Thoracic aorta (tissue), 2 donors: ENCODE measurements at places on chromosomes 6 and 20.
A peak's percentile ranks its signal among the peaks of the same experiment; 100 is the strongest.

DNA sequence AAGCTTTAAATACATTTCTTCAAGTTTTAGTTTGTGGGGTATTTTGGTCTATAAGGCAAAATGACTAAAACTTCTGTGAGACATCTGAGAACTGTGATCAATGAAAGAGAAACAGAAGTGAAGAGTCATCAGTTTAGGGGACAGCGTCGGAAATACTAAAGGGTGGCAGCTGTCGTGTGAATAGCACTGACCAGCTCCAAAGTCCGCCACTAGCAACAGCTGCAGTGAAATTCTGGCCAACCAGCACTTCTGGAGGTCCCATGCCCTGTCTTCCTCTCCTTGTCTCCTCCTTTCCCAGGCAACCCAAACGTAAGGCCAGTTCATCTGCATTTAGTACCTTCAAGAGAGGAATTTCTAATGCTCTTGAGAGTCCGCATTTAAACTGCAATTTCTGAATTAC, 87.5 kb downstream of the DACT2 start:
- no peak overlapping the region for H3K4me3 ChIP-seq
- H3K27me3 ChIP-seq, result no peaks in the 10 kb centered on the region
- no peak for DNase-seq
- no peaks in the 10 kb centered on the region for H3K4me1 ChIP-seq
- no peaks in the 10 kb centered on the region for H3K36me3 ChIP-seq

- peak overlapping the region; percentile 38 for H3K27ac ChIP-seq
- no peaks in the 10 kb centered on the region for H3K4me1 ChIP-seq
- H3K27me3 ChIP-seq, result no peaks in the 10 kb centered on the region
These were observed 60.7 kb upstream of the BTN3A2 start for GRCh38 chr6:26304213-26304796.

- no peaks in the 10 kb centered on the region for H3K27me3 ChIP-seq
- H3K4me3 ChIP-seq, result no peak overlapping the region
- H3K36me3 ChIP-seq, result peaks cover 2% of the 10 kb centered on the region
- H3K27ac ChIP-seq, result peak overlapping the region; percentile 44
- peaks cover 19% of the 10 kb centered on the region for H3K4me1 ChIP-seq
These were observed 188.8 kb downstream of the TMEM242 start for GRCh38 chr6:157134402-157135047.

DNA sequence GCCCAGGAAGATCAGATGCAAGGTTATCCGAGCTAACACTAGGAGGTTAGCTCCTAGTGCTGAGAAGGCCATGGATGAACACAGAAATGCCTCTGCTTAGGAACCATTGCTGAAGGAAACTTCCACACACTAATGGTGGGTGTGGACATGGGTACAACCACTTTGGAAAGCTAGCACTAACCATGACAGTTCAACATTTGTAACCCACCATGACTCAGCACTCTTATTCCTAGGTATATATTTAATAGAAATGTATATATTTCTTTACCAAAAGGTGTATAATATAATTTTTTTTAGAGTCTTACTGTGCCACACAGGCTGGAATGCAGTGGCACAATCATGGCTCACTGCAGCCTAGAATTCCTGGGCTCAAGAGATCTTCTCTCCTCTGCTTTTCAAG, 85.3 kb upstream of the BTBD3 start:
- H3K4me3 ChIP-seq, result no peak overlapping the region
- no peak overlapping the region for H3K27ac ChIP-seq
- no peak for DNase-seq
- no peaks in the 10 kb centered on the region for H3K4me1 ChIP-seq

DNA sequence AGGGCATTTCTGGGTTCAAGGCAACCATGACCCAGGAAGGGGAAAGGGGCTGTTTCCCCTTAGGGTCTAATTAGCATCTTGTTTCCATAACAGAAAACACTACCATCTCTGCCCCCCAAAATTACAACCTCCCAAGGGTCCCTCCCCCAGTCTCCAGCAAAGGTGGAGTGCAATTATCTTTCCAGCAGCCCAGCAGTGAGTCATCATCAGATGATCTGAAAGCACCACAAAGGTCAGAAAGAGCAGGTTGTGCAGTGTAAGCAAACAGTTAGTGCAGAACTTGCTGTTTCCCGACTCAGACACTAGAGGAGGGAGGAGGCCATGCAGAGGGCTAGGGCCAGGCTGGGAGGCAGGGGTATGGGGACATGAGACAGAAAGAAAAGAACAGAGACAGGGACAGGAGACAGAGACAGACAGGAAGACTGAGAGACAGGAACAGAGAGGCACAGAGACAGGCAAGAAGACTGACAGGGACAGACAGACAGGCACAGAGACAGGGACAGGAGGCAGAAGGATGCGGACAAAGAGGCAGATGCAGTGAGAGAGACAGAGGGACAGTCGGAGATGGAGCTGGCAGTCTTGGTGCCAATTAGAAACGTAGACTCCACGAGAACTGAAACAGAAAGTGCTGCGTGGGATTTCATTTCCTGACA, 62.5 kb downstream of the PYGB start:
- peak overlapping the region; percentile 56 for H3K4me3 ChIP-seq
- H3K36me3 ChIP-seq, result no peaks in the 10 kb centered on the region
- no peak for DNase-seq
- H3K27ac ChIP-seq, result peak overlapping the region; percentile 58
- peaks cover 21% of the 10 kb centered on the region for H3K4me1 ChIP-seq

GRCh38 chr6:39430871-39431523, 108.5 kb upstream of the KCNK16 start:
- H3K27me3 ChIP-seq, result no peaks in the 10 kb centered on the region
- H3K4me1 ChIP-seq, result no peaks in the 10 kb centered on the region
- H3K36me3 ChIP-seq, result no peaks in the 10 kb centered on the region
- DNase-seq, result no peak
- peak overlapping the region; percentile 32 for H3K4me3 ChIP-seq
- no peak overlapping the region for H3K27ac ChIP-seq

- no peak for DNase-seq
- no peak overlapping the region for H3K4me3 ChIP-seq
- H3K27ac ChIP-seq, result no peak overlapping the region
- H3K36me3 ChIP-seq, result peaks cover 2% of the 10 kb centered on the region
- no peaks in the 10 kb centered on the region for H3K4me1 ChIP-seq
These were observed 75.3 kb upstream of the MRAP2 start for GRCh38 chr6:83958241-83958685.

- H3K4me3 ChIP-seq, result no peak overlapping the region
- H3K36me3 ChIP-seq, result no peaks in the 10 kb centered on the region
- no peaks in the 10 kb centered on the region for H3K4me1 ChIP-seq
- DNase-seq, result no peak
- no peak overlapping the region for H3K27ac ChIP-seq
- no peaks in the 10 kb centered on the region for H3K27me3 ChIP-seq
These were observed 235.0 kb downstream of the TTLL2 start for GRCh38 chr6:167559675-167560479.

- no peaks in the 10 kb centered on the region for H3K36me3 ChIP-seq
- H3K27ac ChIP-seq, result no peak overlapping the region
- H3K27me3 ChIP-seq, result no peaks in the 10 kb centered on the region
- no peak overlapping the region for H3K4me3 ChIP-seq
- H3K4me1 ChIP-seq, result no peaks in the 10 kb centered on the region
These were observed 105.7 kb upstream of the LAMP5 start for GRCh38 chr20:9408422-9409300.

GRCh38 chr6:71678091-71678490, 208.3 kb upstream of the RIMS1 start:
- H3K4me1 ChIP-seq, result no peaks in the 10 kb centered on the region
- H3K27me3 ChIP-seq, result no peaks in the 10 kb centered on the region
- no peaks in the 10 kb centered on the region for H3K36me3 ChIP-seq
- H3K27ac ChIP-seq, result no peak overlapping the region

GRCh38 chr6:121688974-121689373, 253.5 kb downstream of the GJA1 start:
- no peaks in the 10 kb centered on the region for H3K4me1 ChIP-seq
- H3K36me3 ChIP-seq, result no peaks in the 10 kb centered on the region
- H3K27ac ChIP-seq, result no peak overlapping the region

DNA sequence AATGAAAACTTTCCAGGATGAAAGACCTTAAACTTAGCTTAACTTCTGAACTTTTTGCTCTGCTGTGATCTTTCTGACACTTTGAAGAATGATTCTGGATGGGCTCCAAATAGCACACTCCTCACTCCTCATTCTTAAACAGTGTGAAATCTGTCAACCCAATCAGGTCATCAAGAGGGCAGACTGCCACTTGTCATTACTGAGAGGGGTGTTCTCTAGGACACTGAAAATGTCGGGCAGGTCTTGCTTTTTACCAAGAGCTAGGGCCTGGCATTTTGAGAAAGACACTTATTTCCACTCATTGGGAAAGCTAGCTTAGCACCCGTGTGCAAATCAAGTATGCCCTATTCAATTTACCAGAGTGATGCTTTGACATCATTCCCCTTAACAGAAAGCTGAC, 122.2 kb downstream of the MTFR2 start:
- H3K27ac ChIP-seq, result no peak overlapping the region
- H3K36me3 ChIP-seq, result no peaks in the 10 kb centered on the region
- no peak for DNase-seq
- H3K4me3 ChIP-seq, result no peak overlapping the region
- no peaks in the 10 kb centered on the region for H3K27me3 ChIP-seq

DNA sequence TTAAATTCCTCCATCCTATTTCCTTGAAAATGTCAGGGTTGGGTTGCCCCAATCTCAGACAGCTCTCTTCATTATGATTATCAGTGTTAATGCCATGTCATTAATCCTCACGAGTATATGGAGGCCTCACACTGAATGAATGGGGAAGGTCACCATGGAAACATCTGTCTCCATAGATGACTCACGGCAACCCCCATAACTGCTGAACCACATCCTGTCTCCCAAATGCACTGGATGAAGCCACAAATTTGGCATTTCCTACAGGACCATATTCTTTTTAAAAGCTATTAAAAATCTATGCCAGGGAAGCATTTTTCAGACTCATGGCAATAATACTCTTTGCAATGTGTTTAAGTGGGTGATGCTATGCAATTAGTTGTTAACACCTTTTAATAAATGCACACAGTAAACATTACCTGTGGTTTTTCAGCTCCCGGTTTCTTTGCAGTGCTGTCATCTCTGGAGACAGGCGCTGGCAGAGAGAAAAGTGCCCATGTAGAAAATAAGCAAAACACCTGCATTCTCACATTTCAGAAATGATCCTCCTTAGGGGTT, 80.1 kb upstream of the PTPRK start:
- H3K4me3 ChIP-seq, result no peak overlapping the region
- H3K27ac ChIP-seq, result no peak overlapping the region
- H3K36me3 ChIP-seq, result no peaks in the 10 kb centered on the region
- no peak for DNase-seq

DNA sequence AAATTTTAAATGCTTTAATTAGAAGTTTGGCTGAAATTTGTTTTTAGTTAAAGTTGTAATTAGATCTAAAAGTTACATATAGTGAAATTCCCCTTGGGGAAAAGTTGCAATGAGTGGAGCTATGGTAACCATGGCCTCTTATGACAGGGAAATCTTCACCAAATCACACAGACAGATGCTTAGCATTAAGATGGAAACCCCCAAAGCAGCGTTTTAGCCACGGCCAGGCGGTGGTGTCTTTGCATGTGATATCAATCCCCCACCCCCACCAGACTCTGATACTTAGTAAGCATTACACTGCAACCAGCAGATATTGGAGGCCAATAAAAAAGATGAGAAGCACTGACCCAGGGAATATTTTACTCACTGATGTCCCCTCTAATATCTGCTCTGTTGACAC, 75.7 kb downstream of the REPS1 start:
- H3K4me1 ChIP-seq, result no peaks in the 10 kb centered on the region
- H3K27ac ChIP-seq, result no peak overlapping the region
- H3K27me3 ChIP-seq, result no peaks in the 10 kb centered on the region

- no peak overlapping the region for H3K4me3 ChIP-seq
- DNase-seq, result no peak
- H3K27me3 ChIP-seq, result no peaks in the 10 kb centered on the region
- H3K36me3 ChIP-seq, result no peaks in the 10 kb centered on the region
- no peak overlapping the region for H3K27ac ChIP-seq
These were observed 155.8 kb downstream of the MBOAT1 start for GRCh38 chr6:20056350-20056992.

- no peaks in the 10 kb centered on the region for H3K4me1 ChIP-seq
- H3K27me3 ChIP-seq, result no peaks in the 10 kb centered on the region
- no peak overlapping the region for H3K27ac ChIP-seq
- no peaks in the 10 kb centered on the region for H3K36me3 ChIP-seq
These were observed 24.3 kb upstream of the HLA-DRB5 start for GRCh38 chr6:32554116-32554965.

- no peak overlapping the region for H3K27ac ChIP-seq
- no peaks in the 10 kb centered on the region for H3K27me3 ChIP-seq
- DNase-seq, result no peak
- H3K4me3 ChIP-seq, result no peak overlapping the region
These were observed 39.8 kb upstream of the AKAP12 start for GRCh38 chr6:151199991-151200390.

GRCh38 chr20:52993076-52993475, 20.9 kb downstream of the TSHZ2 start:
- H3K4me1 ChIP-seq, result no peaks in the 10 kb centered on the region
- no peak overlapping the region for H3K27ac ChIP-seq
- no peaks in the 10 kb centered on the region for H3K36me3 ChIP-seq
- DNase-seq, result no peak
- no peak overlapping the region for H3K4me3 ChIP-seq
- no peaks in the 10 kb centered on the region for H3K27me3 ChIP-seq

DNA sequence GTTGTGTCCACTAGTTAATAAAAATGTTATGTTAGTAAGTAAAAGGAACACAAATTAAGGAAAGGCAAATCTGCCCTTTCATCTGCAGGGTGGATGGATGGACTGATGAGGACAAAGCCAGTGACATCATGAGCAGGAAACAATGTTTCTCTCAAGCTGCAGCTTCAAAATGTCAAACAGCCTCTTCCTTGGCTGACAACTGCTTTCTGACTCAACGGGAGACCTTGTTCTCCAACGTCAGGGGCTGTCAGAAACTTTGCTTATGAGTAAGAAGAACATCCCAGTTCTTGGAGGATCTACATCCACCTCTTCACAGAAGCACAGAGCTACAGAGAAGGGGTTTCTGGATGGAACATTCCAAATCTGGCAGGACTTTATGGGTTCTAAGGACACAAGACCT, 6.0 kb downstream of the CST2 start:
- DNase-seq, result no peak
- no peaks in the 10 kb centered on the region for H3K27me3 ChIP-seq
- no peaks in the 10 kb centered on the region for H3K36me3 ChIP-seq
- no peak overlapping the region for H3K27ac ChIP-seq

DNA sequence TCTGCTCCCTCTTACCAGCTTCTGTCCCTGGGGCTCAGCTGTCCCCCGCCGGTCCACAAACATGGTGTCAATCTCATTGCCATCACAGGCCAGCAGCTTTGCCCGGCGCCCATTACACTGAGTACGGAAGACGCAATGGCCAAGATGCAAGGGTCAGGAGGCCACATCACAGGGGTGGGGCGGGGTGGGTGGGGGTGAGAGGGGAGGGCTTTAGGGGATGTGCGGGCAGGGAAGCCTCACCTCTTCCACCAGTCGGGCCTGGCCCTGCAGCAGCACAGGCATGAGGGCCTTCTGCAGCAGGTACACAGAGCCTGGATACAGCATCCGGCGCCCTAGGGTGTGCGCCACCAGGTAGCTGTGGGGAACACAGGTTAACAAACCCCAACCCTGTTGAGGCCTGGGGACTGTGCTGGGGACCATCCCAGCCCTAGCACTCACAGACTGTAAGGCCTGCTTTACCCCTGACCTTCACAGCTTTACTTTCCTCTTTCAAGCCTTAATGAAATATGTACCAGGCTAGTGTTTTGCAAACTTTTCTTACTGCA, 10.8 kb upstream of the LY6G5C start:
- H3K36me3 ChIP-seq, result peaks cover 74% of the 10 kb centered on the region
- H3K27ac ChIP-seq, result no peak overlapping the region
- no peaks in the 10 kb centered on the region for H3K27me3 ChIP-seq
- no peak overlapping the region for H3K4me3 ChIP-seq
- H3K4me1 ChIP-seq, result no peaks in the 10 kb centered on the region
- no peak for DNase-seq
